ENCODE measurements at places on chromosomes 6 and 20.

GRCh38 chr6:89952105-89952671 is 57.9 kb downstream of the GJA10 start:
- no peak overlapping the region for H3K27ac ChIP-seq
- H3K36me3 ChIP-seq = no peaks in the 10 kb centered on the region
- H3K4me3 ChIP-seq = no peak overlapping the region
- no peak for DNase-seq
- no peaks in the 10 kb centered on the region for H3K27me3 ChIP-seq

GRCh38 chr6:97820400-97820799 is 537.4 kb upstream of the MMS22L start:
- DNase-seq = no peak
- no peaks in the 10 kb centered on the region for H3K4me1 ChIP-seq
- no peaks in the 10 kb centered on the region for H3K27me3 ChIP-seq
- no peak overlapping the region for H3K4me3 ChIP-seq
- H3K27ac ChIP-seq = no peak overlapping the region

GRCh38 chr6:88989215-88989614 is 25.8 kb upstream of the RNGTT start:
- no peaks in the 10 kb centered on the region for H3K4me1 ChIP-seq
- DNase-seq = no peak
- H3K27ac ChIP-seq = no peak overlapping the region

DNA sequence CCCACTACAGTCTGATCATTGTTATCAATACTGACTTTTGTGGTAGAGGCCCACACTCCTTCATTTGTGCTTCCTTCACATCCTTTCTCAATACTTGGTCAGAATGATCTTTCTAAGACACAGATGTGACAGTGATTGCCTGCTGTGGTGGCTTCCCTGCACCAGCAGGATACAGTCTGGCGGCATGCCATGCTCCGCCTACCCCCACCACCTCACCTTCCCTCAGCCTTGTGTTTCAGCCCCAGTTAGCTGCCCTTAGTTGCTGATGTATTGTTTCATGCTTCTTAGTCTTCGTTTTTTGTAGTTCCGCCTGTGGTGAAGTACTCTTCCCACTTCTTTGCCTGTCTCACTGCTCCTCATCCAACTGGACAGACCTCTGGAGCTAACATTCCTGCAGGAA is 10.9 kb downstream of the LRRC1 start:
- H3K27ac ChIP-seq = no peak overlapping the region
- H3K36me3 ChIP-seq = no peaks in the 10 kb centered on the region
- H3K4me3 ChIP-seq = no peak overlapping the region
- peaks cover 5% of the 10 kb centered on the region for H3K4me1 ChIP-seq
- H3K27me3 ChIP-seq = no peaks in the 10 kb centered on the region

DNA sequence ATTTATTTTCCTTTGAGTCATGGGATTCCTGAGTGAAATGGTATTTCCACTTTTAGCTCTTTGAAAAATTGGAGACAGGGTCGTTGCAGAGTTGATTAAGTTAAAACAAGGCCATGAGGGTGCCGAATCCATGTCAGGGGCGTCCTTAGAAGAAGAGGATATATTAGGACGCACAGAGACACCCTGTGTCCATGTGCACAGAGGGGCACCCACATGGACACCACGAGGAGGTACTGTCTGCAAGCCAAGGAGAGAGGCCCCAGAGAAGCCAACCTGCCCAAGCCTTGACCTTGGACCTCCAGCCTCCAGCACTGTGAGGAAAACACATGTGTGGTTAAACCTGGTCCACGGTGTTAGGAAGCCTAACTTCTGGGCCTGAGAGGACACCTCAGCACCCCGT is 113.9 kb upstream of the THBS2 start:
- no peak for DNase-seq
- H3K4me3 ChIP-seq = no peak overlapping the region
- H3K27ac ChIP-seq = no peak overlapping the region
- no peaks in the 10 kb centered on the region for H3K36me3 ChIP-seq
- H3K4me1 ChIP-seq = no peaks in the 10 kb centered on the region
